ENCODE measurements at places on chromosomes 7 and 10. TPM values are rescaled to one million over a fixed set of nuclear protein-coding genes. Genes with fewer than 3 reads are reported as not detected.

Gene COL17A1
- not detected for polyA plus RNA-seq

Gene ZP3
- polyA plus RNA-seq = not detected

Gene RNF32
- polyA plus RNA-seq = 2.6 TPM

Gene DOCK1
- 2.7 TPM for polyA plus RNA-seq
